ENCODE measurements at places on chromosomes 4 and X. TPM values are rescaled to one million over a fixed set of nuclear protein-coding genes. Genes with fewer than 3 reads are reported as not detected.

The RAB33A gene
- total RNA-seq, result 12.7 TPM

DNA sequence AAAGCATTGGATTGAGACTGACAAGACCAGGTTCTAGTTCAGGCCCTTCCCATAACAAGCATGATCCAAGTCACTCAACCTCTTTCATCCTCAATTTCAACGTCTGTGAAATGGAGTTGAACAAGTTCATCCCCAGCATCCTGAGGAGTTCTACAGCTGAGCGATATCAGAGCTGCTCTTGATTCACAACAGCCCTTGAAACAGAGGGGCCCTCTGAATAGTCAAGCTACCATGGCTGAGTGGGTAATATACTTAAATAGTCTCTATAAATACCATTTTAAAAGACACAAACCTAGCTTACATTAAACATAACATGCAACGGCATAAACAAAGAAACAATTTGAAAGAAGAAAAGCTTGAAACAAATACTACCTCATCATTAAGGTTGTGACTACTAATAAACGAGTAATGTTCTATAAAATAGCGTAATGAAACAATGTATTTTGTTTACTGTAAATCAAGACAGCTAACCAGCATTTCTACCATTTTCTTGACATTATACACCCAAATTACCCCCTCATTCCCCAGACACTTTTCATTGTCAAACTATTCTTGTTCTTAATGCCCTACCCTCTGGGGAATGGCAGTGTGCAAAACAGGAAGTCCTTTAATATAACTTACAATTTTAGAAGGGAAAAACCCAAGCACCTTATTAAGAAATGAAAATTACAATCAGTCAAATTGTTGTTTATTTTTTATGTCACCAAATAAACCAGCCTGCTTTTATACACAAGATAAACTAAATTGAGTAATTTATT, 202.3 kb downstream of the PARM1 start:
- DNase-seq, result no peak

The SPANXN3 gene
- not detected for total RNA-seq

GRCh38 chrX:74534569-74535038, 79.8 kb downstream of the RLIM start:
- DNase-seq, result no peak

The MTNR1A gene
- not detected for total RNA-seq

GRCh38 chr4:114052227-114052626, 72.8 kb upstream of the ARSJ start:
- DNase-seq, result no peak

DNA sequence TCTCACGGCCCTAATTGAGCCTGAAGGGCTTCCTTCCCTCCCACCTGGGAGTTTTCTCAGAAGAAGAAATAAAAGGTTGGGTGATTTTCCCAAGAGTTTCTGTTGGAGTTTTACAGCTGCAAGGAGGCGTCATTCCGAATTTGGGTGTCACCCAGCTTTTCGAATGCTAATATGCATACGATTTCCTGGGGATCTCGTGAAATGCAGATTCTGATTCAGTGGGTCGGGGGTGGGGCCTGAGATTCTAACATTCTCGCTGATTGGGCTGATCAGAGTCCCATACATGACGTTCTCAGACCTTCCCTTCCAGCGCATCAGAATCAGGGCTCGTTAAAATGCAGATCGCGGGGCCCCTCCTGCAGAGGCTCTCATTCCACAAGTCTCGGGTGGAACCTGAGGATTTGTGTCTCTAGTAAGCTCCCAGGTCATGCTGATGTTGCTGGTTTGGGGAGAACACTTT, 125.8 kb upstream of the STX18 start:
- DNase-seq, result no peak

The DKK2 gene
- total RNA-seq, result 1.1 TPM

Data from posterior vena cava (tissue), 2 donors.